NCI-H526 (cell line): ENCODE measurements at places on chromosomes 5 and 9.

DNA sequence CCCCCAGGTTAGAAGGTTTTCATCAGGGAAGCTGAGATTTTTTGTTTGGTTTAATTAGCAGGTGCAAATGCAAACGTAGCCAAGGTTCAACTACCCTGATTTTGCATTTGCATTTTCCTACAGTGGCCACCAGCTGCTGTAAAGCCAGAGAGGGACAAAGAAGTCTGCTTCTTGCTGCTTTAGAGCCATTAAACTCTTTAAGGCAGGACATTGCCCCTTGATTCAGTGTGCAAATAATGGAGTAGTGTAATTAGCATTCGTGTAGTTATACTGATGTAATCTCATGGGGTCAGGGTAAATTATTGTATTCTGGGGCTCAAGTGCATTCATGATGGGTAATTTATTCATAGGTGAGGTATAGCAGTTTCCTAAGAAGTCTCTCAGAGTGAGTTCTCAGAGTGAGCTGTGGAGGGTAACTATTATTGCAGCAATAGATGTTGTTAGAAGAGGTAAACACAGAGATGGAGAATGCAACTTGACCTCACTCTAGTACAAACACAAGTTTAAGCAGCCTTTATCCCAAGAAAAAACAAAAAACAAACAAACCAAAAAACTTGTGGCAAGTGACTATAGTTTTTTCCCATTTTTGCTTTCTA lies 526.5 kb downstream of the KIF4B start:
- no peak for DNase-seq

GRCh38 chr5:171520300-171521174 lies 101.1 kb downstream of the FGF18 start:
- no peak for DNase-seq

GRCh38 chr5:14199902-14200301 lies 56.8 kb downstream of the TRIO start:
- no peak for DNase-seq

- DNase-seq, result no peak
Observed at GRCh38 chr5:73619606-73620333, 6.2 kb upstream of the ARHGEF28 start.

DNA sequence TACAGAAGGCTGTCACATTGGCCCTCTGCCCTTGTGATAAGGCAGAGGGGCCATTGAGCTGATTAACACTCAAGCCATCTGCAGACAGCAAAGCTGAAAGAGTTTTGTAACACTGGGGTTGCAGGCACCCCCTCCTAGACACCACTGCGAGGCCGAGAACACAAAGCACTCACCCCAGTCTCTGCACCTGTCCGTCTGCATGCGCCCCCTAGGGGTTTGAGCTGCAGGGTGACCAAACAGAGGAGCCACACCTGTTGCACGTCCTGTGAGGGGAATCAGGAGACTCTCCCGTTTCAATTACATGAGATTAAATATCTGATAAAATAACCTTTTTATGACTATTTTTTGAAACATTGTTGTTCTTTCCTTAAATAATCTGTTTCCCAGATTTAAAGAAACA lies 1180.4 kb downstream of the CDH9 start:
- no peak for DNase-seq

GRCh38 chr5:67996596-67996995 lies 219.0 kb upstream of the PIK3R1 start:
- DNase-seq, result no peak

- no peak for DNase-seq
Observed at GRCh38 chr9:5587024-5587423, 41.9 kb upstream of the RIC1 start.

DNA sequence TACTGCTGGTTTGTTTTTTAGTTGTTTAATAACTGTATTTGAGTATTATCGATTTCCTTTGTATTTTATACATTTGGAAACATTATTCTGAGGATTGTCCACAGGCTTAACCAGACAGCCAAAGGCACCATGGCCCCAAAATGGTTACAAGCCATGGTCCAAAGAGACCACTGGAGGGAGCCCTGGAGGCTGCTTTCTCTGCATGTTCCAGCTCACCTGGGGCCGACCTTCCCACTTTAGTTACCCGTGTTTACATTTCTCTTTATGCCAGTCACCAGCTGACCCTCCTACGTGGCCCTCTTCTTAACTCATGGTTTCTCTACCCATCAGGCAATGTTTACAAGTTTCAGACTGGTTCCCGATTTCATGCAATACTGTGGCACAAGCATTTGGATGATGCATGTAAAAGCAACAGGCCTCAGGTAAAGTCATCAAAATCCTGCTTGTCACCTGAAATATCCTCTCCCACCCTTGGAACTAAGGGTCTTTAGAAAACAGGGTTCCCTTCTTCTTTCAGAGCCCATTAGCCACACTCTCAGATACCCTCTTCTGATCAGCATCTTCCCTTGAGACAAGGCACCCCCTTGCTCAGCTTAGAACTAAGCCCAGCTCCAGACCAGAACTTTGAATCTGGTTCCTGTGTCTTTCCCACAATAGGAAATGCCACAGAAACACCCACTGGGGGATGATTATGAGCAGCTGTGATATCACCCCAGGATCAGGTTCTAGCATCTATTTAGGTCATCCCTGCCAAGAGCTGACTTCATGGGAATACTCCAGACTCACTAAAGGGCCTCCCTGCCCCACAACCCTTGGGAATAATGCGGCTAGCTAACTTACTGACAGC lies 49.9 kb upstream of the GARNL3 start:
- peak; percentile 71 for DNase-seq

GRCh38 chr9:131672451-131672850 lies 67.4 kb downstream of the RAPGEF1 start:
- no peak for DNase-seq

DNA sequence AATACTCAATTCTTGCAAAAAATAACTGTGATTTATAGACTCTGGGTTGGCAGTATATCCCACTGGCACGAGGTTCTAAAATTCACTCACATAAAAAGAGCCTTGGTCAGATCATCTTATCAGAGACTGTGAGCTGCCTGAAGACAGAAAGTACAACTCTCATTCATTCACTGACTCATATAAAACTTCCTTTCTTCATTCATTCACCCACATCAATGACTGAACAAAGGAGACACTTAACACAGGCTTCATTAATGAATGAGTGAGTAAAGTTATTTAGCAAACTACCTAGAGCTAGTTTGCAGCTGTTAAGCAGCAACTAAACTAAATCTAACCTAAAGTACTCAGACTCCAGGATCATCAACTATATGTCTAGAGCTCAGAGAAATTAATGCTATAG lies 214.7 kb downstream of the DENND1A start:
- no peak for DNase-seq

DNA sequence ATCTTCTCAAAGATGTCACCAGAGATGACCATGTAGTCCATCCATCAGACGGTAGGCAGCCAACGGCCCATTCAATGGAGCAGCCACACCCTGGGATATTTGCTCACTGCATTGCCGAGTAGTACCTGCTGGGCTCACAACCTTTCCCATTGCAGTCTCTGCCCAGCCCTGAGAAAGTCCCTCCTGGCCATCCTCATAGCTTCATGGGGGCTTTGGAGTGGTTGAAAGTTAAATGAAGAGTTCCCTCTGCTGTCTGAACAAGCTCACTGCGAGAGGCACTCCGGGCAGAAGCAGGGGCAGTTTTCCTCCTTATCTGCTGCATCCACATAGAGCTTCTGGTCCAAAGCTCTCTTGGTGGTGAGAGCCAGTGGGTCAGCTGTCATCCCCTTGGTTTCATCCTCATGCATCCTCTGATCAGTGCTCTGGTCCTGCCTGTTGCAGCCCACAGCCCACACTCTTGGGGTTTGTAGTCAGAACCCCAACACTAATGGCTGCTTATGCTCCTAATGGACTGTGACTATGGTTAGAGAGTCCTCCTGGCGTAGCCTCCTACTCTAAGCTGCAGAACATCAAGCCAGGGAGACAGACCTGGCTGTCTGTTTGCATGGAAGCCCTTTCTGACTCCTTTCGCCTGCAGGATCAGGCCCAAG lies 23.3 kb downstream of the TNFSF8 start:
- DNase-seq, result peak; percentile 78

DNA sequence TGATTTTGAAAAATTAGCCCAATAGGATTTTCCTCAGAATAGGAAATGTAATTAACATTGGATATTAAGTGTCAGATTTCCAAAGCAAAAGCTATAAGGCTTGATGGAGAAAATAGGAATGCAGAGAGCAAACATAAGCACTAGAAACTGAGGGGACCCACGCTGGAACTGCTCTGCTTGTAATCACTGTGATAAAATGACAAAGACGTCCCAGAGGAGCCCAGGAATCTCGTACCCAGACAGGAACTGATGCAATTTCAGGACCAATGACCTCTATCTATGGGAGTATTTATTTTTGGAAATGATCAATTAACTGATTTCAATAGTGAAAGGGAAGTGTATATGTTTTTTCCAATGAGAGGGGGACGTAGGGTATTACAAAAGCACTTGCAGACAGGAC lies 714.5 kb upstream of the WWC1 start:
- no peak for DNase-seq

DNA sequence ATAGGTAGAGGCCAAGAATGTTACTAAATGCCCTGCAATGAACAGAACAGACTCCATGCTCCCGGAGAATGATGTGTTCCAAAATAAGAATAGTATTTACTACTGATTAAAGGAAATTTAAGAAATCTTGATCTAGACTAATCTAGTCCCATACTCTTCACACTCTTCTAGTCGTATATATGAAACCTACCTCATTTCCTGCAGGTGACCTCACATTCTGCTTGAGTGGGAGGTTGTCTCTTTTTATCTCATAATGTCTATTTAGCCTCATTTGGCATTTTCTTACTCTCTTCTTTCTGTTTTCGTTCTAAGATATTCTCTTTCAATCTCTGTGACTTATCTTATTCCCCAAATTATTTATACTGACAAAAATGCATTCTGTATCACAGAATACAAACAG lies 9.2 kb upstream of the SHOC1 start:
- no peak for DNase-seq

DNA sequence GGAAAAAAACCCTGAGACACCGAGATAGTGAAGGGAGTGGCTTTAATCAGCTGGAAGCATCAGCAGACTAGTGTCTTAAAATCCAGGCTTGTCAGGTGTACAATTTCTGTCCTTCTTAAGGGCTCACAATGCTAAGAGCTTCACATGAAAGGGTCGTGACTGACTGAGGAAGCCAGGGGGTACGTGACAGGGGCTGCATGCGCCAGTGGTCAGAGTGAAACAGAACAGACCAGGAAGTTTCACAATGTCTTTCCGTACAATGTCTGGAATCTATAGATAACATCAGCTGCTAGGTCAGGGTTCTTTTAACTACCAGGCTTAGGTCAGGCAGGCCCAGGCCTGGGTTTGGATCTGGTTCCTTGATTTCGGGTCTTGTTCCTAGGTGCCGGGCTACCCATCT lies 253.0 kb downstream of the CDH10 start:
- no peak for DNase-seq

DNA sequence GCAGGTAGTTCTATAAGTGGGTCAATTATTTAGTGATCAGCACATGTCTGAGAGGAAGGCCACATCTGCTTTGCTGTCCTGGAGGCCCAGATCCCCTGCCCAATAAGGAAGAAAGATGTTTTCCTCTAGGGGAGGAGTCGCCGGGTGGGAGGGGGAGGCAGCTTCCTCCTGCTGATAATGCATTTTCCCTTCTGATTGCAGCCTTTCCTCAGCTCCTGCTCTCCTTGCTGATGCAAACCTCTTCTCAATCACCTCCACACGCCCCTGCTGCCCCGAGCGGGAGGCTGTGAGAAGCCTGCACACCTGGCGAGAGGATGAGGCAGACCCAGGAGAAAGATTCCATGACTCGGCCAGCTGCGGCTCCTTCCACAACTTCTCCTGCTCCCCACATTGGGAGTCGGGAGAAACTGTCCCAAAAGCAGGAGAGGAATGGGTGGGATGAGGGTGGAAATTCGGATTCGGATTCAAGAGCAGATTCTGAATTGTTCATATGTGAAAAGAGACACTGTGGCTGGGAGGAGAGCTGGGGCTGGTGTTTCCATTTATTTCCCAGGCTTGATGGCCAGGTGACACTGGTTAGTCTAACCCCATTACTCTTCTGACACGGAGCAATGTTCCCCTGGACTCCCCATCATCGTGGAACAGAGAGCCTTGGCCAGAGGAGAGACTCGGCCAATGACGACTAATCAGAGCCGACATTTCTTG lies 6.8 kb upstream of the NTNG2 start:
- no peak for DNase-seq

DNA sequence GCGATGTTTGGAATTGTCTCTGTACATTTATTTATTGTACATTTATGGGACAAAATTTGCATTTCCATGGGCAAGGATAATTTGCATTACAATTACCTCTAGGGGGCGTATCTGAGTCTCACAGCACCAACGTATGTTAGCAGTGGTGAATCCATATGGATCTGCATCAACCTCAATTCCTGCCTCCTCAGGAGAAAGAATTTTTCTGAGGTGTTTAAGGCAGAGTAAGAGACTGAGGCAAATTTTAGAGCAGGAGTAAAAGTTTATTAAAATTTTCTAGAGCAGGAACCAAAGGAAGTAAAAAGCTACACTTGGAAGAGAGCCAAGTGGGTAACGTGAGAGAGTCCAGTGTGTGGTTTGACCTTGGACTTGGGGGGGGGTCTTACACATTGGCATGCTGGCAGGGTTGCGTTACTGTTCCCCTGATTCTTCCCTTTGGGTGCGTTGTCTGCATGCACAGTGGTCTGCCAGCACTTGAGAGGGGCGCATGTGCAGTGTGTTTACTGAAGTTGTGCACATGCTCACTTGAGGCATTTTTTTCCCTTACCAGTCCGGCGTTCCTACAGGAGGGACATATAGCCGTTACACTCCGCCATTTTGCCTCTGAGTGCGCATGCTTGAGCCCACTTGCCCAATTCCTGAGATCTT lies 21.0 kb upstream of the RAB14 start:
- DNase-seq, result peak; percentile 4

GRCh38 chr5:73958037-73958436 lies 332.0 kb downstream of the ARHGEF28 start:
- DNase-seq, result no peak

- peak; percentile 10 for DNase-seq
Observed at GRCh38 chr5:114223866-114224265, 138.0 kb upstream of the KCNN2 start.

DNA sequence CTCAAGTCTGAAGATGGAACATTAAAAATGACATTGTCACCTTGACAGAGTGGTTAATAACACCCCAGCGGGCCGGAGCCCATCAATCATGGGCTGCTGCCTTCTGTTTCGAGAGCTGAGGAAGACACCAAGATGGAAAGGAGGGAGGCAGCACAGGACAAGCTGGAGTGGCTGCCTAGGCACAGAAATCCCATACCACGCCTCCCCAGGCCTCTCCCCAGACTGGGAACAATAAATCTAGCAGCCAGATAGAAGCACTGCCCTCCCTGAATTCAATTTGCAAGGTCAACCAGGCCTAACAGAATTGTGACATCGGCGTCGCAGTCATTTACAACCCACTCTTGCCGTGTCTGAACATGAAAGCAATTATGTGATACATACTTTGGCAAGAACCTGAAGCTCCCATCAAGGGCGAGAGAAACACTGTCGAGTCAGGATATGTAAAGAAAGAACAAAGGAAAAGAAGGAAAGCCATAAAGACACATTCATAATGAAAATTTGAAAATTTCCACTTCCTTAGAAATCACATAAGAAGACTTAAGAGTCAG lies 35.4 kb upstream of the ZNF354A start:
- no peak for DNase-seq
